Inflammatory macrophage treated with lipopolysaccharide for 4 hours (primary cell): ENCODE measurements at places on chromosomes 6 and 20.

DNA sequence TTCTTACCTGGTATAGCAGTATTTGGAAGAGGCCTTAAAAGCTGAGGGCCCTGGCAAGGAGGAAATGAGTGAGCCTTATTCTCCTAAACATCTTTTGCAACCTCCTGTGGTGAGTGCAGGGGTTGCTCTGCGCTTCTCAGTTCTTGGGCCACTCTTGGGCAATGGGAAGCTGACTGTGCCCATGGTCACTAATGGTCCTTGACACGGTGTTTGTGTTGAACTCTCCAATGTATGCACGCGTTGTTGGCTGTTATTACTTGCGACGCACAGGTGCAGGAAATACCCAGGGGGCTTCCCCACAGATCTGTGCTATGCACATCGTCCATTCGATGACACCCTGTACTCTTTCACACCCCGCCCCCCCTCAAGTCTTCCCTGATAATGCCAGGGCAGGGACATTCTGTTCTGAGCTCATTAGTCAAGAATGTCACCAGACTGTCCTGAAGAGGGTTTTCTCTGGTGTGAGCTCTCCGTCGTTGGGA, 79.7 kb downstream of the EDN1 start:
- peak; percentile 88 for DNase-seq

GRCh38 chr6:35485402-35485877, 11.4 kb downstream of the TEAD3 start:
- no peak for DNase-seq

- DNase-seq, result no peak
Measured at GRCh38 chr6:69265090-69265489, 531.7 kb downstream of the LMBRD1 start.

DNA sequence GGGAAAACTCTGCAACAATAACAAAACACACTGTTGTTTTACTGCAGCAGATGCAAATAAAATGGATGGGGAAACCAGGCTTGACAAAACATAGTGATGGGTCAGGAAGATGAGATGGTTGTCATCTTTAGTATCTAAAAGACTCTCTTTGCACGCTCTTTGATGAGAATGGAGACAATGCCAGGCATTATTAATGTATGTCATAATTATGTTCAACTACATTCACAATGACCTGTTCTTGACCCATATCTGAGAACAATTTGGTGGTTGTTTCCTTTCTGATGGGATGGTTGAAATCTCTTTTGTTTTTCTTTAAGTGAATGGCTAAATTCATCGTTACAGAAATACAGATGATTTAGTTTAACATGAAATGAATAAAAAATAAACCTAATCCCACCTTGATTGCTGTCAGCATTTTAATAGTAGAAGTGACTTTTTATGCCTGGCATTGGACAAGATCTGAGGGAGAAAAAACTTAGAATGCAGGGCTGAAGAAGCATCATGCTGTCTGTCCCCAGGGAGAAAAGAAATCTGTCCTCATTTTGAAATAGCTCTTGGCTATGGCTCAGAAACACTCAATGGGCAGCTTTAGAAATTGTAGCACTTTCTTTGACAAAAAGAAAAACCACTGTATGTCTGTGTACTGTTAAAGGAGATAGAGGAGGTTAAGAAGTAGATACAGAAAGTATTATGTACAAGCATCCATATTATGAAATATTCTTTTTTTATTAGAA, 12.4 kb upstream of the GRIK2 start:
- no peak for DNase-seq

DNA sequence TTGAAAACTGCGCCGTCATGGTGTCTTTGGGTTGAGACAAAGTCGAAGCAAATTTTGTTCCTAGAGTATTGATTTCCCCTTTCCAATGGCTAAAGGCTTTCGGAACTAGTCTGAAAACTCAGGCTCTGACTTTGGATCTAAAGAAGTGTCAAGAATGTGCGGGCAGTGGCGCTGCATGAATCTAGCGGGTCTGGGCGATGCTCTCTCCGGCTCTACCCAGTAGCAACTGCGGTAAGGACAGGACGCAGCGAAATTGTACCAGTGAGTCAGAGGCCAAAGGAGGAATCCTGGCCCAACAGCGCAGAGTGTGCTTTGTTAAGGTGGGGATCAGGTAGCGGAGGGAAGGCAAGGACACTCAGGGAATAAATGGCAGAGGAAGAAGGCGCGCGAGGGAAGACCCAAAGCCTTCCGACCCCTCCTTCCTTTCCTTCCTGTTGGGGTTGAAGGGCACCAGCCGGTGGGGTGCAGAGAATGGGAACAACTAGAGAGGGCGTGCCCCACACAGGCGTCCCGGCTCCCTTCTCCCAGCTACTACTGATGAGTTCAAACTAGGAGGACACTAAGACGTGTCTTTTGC, 32.1 kb downstream of the HLA-F start:
- no peak for DNase-seq

DNA sequence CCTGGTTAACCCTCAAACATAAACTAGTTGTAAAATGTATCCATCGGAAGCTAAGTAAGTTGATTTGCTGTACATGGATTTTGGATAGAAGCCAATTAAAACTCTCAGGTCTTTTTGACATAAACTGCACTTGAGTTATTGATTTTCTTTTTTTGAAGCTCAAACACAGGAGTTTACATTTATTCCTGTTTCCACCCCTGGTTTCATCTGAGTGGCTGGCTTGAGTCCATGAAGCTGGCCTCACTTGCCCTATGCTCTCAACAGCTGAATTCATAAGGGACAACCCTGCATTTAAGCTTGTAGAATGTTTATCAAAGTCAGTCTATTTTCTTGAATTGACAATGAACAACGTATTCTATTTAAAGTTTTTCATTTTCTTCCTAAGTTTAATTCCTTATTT, 58.1 kb upstream of the PLEKHG1 start:
- DNase-seq, result no peak

DNA sequence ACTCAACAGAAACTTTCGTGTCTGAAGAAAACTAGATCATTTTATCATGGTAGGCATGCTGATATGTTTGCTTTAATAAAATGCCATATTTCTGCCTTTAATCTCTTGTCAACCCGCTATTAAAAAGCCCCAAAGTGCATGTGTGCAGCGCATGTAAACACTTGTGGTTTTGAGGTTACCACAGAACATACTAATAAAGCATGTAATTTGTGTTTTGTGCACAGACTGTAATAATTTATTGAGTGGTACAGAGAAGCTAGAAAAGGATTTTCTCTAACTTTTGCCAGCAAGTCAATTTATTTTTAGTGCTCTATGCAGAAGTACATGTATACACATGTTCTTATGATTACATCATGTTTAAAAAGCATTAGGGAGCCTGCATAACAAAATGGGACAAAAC, 349.9 kb upstream of the SLC35B3 start:
- no peak for DNase-seq

DNA sequence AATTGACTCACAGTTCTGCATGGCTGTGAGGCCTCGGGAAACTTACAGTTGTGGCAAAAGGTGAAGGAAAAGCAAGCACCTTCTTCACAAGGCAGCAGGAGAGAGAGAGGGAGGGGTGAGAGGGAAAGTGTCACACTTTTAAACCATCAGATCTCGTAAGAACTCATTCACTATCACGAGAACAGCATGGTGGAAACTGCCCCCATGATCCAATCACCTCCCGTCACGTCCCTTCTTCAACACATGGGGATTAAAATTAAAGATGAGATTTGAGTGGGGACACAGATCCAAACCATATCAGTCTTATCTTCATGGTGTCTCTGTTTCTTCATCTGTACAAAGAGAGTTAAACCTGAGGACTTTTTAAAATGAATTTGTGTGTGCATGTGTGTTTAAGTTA, 13.7 kb upstream of the BTN1A1 start:
- no peak for DNase-seq

DNA sequence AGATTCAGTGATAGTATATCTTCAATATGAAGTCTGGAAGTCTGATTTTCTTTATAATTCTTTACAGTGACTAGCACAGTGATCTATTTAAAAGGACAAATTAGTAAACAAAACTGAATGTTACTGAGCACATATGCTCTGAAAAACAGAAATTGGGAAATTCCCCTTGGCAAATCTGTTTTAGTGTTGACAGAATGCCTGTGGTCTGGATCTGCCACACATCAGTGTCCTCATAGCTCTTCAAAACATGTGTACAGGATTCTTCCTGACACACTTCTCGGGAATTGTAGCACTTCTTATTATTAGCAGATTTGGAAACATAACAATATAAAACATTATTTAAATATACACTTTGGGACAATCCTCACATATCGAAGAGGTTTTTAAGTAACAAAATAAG, 354.3 kb downstream of the COL12A1 start:
- DNase-seq, result no peak

DNA sequence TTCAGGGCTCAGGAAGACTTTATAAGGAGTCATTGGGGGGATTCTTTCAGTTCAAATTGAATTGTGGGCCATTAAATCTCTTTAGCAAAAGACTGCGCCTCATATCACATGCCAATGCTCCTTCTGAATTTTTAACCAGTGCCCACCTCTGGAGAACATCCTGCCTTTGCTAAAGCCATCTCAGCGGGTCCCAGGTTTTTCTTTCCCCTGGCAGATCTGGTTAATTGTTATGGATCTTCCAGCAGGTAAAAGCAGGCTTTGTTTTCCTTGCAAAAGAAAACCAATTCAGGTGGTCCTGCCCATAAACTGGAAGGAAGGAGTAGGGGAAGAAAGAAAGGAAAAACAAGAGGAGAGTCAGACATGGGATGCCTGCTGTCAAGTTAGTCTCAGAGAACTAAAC, 298.2 kb downstream of the LRFN2 start:
- no peak for DNase-seq

- DNase-seq, result no peak
Measured at GRCh38 chr6:52103623-52104022, 16.2 kb upstream of the PKHD1 start.

DNA sequence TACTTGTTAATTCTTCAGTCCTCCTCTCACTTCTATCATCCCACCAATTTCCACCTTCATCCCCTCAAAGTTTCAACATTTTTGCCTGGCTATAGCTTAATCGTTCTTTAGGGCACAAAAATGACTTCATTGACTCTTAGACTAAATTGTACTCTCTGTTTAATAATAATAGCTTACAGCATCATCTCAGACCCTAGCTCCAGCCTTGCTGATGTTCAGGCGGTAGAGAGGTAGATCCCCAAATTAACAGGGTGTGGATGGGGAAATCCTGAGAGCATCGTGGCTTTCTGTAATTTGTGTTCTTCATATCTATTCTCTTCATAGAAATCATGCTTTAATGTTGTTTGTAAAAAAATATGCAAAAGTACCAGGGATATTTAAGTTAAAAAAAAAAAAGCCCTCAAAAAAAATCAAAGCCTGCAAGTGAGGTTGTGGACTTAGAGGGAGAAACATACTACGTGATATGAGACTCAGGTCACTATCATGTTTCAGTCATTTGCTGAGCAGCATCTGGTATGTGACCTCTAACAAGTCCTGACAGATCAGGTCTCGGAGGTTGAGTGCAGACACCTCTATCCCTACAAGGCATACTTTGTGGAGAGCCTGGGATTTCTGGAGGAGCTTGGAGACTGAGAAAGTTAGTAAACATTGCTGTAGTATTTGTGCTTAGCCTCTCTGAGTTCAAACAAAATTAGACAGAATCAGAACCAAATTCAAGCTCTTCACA, 1063.3 kb upstream of the CITED2 start:
- DNase-seq, result no peak

GRCh38 chr6:170294813-170295509, 4.1 kb upstream of the DLL1 start:
- DNase-seq, result no peak

DNA sequence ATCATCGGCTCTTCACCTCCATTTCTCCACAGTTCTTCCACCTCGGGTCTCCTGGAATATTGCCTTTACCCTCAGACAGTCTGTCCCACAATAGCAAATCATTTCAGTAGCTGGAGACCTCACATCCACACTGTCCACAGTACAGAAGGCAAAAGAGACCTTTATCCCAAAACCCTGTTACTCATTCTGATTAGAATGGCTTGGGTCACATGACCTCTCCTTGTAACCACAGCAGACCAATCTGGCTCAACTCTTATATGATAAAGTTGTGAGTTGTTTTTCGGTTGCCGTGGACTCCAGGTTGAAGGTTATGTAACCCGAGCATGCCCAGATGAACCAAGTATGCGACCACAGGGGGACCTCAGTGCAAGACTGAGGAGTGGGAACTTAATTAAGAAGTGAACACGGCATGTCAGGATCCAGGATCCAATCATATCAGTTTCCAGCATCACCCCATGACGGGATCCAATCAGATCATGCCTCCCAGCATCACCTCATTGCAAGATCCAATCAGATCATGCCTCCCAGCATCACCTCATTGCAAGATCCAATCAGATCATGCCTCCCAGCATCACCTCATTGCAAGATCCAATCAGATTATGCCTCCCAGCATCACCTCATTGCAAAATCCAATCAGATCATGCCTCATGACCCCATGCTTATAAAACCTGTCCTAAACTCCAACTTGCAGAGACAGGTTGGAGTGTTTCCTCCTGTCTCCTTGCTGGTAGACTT, 68.7 kb downstream of the LY86 start:
- no peak for DNase-seq

GRCh38 chr6:6714953-6715352, 126.4 kb downstream of the LY86 start:
- no peak for DNase-seq

DNA sequence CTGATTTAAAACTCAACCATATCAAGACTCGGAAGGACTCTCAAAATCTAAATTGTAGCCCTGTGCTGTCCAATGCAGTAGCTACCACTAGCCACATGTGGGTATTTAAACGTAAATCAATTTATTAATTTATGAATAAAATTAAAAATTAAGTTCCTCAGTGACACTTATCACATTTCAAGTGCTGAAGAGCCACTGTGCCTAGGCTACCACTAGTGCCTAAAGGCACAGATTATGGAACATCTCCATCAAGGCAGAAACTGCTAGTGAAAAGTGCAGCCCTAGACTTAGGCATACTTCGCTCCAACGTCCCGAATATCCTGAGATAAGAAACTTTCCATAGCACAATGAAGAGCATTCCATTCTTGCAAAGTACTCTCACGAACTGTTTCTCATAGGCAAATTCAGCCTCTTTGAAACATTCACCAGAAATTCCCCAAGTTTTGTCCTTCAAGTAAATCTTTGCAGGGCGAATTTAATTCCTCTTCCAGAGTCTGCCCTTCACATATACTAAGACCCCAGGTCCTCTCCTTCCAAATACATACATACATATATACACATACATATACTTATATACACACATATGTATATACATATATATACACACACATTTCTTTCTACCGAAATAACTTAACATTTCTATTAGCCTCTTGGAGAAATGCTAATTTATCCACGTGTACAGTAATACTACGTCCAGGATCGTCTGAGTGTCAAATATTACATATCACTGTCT, 1.3 kb downstream of the SUPT3H start:
- DNase-seq, result peak; percentile 21

GRCh38 chr20:62748311-62748710, 39.7 kb downstream of the NTSR1 start:
- DNase-seq, result peak; percentile 50

GRCh38 chr6:41199552-41200246, 1.2 kb downstream of the TREML2 start:
- DNase-seq, result no peak
